ENCODE measurements at places on chromosomes 11 and 22.

GRCh38 chr11:62981743-62982142 is 3.0 kb downstream of the SLC22A6 start:
- no peak for ATAC-seq

- ATAC-seq, result no peak
These were observed 30.2 kb upstream of the KLHL35 start for GRCh38 chr11:75463106-75463774.

- ATAC-seq, result peak; percentile 42
These were observed 10.6 kb downstream of the TMEM184B start for GRCh38 chr22:38262051-38262795.

DNA sequence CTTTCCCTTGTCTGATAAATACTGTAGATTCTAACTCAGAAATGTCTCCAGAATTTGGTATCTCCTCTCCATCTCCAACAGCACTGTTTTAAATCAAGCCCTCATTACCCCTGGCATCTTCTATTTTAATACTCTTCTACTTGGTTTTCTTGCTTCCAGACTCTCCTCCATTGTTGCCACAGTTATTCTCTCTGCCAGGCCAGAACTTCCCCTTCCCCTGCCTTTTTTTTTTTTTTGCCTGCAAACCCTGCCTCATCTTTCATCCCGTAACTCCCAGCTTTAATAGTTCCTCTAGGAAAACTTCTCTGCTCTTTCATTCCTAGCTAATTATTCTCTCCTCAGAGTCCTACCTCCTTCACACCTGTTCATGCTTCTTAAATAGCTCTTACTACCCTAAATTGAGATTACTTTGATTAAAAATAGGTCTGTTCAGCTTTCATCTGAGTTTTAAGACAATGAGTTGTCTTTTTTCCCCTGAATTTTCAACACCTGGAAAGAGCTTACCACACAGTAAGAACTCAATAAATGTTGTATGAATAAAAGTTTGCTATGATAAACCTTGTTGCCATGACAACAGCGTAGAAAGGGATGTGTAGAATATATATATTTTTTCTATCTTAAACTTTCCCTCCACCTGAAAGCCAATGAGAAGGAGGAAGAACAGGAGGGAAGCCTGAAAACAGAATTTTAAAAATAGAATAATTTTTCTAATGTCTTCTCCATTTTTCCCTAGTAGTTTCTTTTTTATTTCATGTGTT is 3.6 kb downstream of the IL18 start:
- no peak for ATAC-seq

GRCh38 chr11:3134651-3135480 is 30.2 kb downstream of the OSBPL5 start:
- no peak for ATAC-seq

DNA sequence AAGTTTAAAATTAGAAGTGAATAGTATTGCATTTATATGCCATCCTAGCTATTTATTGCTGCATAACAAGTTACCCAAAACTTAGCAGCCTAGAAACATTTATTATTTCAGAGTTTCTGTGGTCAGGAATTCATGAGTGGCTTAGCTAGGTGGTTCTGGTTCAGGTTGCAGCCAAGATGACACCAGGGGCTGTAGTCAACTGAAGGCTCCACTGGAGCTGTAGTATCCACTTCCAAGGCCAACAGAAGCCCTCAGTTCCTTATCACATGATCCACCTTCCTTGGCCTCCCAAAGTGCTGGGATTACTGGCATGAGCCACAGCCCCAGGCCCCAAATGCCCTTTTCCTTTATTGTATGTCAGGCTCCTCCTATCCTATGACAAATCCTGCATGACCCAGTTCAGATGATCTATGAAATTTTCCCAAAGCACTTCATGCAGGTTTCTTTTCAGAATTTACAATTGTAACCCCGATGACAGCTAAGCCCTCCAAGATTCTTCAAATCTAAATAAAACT is 6.1 kb upstream of the ALG8 start:
- no peak for ATAC-seq

DNA sequence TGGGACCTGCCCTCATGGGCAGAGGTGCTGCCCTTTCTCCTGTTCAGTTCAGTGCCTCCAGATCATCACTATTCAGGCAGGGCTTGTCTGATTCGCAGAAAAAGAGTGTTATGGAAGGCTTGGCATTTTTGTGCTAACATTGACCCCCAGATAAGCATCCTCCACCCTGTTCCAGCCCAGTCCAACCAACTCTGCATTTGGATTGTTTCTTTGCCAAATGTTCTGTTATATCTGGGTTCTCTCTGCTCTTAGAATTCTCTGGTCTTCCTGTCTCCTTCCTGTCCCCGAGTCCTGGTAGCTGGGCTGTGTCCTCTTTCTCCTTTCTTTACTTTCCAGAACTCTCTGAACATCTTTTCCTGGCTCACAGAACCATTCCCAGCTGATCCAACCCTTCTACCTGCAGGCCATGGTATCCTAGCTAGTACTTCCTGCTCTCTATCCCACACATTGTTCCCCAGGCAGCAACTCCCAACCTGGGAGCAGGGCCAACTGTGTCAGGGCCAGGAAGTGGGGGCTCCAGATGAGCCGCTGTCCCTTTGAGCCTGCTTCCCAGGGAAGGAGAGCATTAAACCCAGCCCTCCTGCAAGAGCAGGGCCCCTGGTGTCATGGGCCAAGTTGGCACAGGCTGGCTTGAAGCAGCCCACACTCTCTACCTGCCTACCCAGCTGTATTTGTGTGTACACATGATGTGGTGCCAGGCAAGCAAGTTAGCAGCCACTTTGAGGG is 280.7 kb upstream of the CADM1 start:
- ATAC-seq, result no peak

DNA sequence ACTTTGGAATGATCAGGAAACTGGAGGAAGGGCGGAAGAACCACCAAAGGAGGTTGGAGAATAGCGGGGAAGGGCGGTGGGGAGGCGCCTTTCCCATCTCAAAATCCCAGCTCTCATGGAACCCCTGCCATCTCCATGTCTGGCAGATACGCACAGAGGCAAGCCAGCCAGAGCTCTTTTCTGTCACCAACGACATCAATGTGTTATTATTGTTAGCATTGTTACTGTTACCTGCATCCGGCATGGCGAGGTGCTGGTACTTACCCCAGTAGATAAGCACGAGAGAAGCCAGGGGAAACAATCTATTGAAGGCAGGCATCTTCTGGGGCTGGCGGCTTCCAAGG is 969 bp downstream of the SCN3B start:
- no peak for ATAC-seq

GRCh38 chr11:20450829-20451228 is 63.3 kb downstream of the PRMT3 start:
- ATAC-seq, result no peak

DNA sequence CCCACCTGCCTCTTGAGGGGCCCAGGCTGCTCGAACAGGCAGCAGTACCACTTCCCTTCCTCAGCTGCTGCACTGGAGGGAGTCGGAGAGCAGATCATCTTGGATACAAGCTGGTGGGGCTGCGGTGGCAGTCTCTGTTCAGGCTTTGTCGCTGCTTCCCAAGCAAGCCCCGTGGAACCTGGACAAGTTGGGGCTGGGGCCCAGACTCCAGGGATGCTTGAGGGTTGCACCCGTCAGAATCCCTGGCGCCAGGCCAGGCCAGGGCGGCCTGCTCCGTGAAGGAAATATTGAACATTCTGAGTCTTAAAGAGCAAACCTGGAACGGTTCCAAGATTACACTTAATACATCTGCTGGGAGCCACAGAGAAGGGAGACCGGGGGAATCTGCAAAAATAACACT is 310.1 kb upstream of the SORL1-AS1 start:
- no peak for ATAC-seq

GRCh38 chr11:76654298-76654851 is 16.2 kb downstream of the LRRC32 start:
- no peak for ATAC-seq

Data from activated CD4-positive, CD25-positive, alpha-beta regulatory T cell treated with anti-CD3 and anti-CD28 coated beads, Interleukin-2, amount 50 U/mL, for 24 hours (primary cell).